Stimulated activated CD4-positive, alpha-beta T cell treated with anti-CD3 and anti-CD28 coated beads, TNF-alpha, amount 100 ng/mL, for 4 hours (primary cell): ENCODE measurements at places on chromosomes 11 and 22.

DNA sequence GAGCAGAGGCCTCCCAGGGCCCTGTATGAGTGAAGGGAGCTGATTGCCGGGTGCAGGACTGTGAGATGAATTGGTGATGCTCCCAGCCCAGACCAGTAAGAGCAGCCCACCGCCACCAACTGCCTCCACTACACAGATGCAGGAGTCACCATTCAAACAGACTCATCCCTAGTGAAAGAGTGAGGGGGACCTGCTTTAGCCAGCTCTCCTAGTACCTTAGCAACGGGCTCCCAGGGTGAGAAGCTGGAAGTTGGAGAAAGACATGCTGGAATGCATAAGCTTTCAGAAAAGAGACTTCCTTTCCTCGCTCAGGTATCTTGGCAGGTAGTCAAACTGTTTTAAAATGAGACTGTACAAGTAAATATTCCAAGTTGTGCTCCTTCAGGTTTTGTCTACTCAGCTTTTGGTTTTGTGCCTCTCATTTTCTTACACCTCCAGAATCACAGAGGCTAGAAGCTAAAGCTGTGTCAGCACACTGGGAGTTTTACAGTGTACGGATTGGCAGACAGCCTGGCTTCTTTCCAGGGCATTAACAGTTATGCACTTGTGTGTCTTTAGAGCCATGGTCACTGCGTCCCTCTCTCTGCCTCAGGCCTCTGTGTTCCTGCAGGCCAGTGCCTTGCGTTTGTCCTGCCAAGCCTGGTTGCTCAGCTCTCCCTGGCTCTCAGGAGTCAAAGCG is 146.2 kb downstream of the ATXN10 start:
- no peak for DNase-seq

- no peak for DNase-seq
These were observed 47.0 kb downstream of the KCNC1 start for GRCh38 chr11:17781626-17782025.

DNA sequence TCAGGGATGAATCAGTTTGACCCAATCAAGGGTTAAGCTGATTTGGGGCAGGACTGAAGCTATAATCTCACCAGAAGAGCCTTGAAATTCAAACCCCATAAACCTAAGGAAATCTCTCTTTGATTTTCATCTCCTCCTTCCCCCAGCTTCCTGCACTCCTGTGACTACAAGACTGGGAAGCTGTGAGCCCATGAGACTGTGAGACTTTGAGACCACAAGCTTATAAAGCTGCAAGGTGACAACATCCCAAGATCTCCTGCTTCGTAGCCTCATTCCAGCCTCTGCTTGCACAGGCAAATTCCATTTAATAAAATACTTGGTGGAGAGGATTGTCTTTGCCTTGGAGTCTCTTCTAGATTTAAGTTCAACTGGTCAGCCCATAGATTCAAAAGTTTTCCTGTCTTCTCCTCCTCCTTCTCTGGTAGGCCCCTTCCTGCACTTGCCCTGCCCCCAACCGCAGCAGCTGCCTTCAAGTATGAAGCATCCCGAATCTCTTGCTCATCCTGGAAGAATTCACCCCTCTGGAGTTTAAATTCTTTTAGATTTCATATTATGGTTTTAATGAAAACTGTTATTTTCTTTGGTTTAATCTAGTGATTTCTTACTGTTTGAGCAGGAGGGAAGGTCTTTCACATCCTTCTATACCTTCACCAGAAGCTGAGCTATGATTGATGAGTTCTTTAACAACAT is 42.1 kb downstream of the PAMR1 start:
- no peak for DNase-seq

DNA sequence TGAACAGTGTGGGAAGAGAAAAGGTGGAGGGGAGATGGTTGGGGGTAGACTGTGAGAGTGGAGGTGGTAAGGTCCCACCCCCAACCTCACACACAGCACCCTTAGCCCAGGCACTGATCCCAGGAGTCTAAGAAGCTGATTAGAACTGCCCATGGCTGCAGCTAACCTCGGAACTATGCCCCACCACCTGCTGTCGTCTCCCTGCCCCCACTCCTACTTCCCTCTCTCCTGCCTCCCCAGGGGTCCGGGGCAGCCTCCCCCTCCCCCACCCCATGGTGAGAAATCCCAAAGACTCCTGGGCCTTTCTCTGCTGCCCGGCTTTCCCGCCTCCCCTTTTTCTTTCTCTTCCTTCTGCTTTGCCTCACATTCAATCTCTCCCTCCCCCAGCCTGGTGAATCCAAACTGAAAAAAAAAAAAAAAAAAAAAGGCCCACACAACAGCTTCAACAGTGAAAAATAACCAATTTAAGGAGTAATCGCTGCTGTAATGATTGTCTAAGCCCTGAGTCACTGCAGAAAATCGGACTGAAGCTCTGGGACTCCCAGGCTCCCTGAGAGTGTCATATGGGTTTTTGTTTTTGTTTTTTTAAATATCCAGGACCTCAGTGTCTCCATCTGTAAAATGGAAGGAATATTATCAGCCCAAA is 9.6 kb upstream of the TP53I11 start:
- DNase-seq, result no peak

DNA sequence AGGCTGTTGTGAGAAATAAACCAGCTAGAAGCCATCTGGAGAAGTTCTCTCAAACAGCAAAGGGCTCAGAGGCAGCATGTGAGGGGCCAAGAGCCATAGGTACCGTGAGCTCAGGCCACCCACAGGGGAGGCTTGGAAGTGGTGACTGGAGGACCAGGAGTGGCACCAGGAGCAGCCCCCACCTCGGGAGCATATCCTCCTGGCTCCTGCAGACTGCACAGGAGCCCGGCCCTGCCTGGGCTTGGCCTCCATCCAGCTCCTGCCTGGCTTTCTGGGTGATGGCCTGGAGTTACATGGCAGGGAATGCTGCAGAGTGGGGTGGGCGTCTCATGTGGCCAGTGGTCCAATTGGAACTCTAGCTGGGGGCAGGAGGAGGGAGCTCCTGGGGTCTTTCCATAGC is 4.2 kb upstream of the MPPED1 start:
- DNase-seq, result no peak

DNA sequence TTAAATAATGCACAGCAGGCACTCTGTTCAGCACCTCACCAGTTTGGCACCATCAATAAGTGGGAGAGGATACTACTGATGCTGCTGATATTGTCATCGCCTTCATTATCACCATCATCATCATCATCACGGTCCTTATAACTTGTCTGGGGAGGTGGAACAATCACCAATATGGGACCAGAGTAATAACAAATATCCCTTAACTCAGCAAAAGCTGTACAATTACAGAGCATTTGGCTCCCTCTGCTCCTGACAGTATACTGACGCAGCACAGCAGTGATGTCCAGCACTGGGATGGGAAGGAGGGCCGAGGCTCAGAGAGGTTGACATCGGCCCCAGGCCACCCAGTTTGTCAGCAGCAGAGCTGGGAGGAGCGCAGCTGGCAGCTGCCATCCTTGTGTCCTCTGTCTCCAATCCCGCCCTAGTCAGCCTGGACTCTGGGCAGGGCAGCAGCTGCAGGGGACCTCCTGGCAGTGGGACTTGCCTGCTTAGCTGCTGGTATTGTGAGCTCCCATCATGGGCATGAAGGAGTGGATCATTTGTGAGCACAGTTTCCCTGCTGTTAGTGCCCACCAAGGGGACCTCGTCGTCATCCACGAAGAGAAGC is 90.0 kb downstream of the DHCR7 start:
- no peak for DNase-seq

DNA sequence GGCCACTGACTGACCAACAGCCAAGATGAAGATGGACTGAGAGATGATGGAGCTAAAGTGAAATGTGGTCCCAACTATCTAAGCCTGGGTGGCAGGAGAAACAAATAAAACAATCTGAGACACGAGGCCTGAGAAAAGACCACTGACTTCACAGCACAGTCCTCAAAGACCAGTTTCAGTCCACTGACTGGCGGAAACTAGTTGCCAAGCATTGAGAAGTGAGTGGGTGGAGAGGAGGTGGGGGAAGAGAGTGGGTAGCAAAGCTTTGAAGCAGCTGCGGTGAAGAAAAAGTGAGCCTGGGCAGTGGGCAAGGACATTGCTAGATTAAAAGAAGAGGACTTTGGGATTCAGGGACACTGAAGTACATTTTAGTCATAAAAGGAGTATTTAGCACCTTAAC is 1.9 kb downstream of the MS4A1 start:
- no peak for DNase-seq

DNA sequence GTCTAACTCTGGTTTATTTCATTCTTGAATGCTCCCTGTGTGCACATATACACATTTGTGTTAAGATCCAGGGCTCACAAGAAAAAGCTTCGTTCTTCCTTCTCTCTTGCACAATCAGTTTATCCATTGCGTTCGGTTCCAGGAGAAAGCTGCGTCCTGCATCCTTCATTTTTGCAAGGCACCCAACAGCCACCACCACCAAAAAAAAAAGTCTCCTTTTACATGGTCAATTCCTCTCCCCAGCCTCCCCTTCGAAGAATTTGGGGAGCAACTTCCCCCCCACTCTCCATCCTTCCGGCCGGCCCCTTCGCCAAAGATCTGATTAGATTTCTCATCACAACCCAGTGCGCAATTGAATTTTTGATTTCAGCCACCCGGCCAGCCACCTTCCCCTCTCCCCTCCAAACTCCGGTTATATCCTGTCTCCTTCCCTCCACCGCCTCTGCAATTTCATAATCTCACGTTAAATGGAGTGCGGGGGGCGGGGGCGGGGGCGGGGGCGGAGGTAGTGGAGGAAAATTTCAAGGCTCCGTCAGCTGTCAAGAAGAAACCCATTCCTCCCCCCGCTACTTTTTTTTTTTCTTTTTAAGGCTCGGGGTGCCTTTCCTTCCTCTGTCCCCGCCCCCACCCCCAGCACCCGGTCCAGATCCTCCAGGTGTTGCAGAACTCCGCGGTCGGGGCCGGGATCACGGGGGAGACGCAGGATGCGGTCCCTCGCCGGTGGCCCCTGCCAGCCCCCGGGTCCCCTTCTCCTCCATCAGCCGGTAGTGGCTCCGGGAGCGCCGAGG is 1166.5 kb downstream of the LRRC4C start:
- no peak for DNase-seq

GRCh38 chr22:50246242-50247175 is 1.7 kb upstream of the TUBGCP6 start:
- no peak for DNase-seq

GRCh38 chr11:29343465-29344333 is 673.1 kb downstream of the KCNA4 start:
- no peak for DNase-seq

GRCh38 chr22:37898441-37899181 is 7.5 kb upstream of the MICALL1 start:
- DNase-seq, result no peak

- no peak for DNase-seq
These were observed 41.3 kb downstream of the LRRC32 start for GRCh38 chr11:76629116-76629852.

DNA sequence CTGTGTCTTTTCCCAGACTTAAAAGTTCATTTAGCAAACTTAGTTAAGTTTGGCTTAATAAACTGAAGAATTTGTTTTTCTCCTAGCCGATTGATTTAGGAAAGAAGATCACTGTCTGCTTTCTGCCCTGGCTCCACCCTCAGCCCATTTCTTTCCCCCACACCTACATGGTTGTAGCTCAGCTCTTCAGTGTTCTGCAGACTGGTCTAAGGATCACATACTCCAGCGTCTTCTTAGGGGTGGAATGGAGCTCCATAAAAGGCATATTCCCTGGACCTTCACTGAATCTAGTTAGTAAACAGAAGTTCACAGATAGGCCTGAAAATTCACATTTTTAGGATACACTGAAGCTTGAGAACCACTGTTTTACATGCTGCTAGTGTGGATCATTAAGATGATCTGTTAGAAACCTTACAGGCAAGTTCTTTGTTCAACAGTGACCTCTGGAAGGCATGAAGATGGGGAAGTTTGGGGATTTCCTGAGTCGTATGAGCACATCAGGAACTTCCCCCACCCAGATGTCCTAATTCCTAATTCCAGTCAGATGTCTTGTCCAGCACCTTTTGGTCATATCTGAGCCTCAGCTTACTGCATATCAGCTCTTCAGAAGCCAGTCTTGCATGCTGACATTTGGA is 16.8 kb downstream of the PIWIL4 start:
- DNase-seq, result no peak

GRCh38 chr11:36123336-36124101 is 165.7 kb downstream of the COMMD9 start:
- DNase-seq, result no peak

DNA sequence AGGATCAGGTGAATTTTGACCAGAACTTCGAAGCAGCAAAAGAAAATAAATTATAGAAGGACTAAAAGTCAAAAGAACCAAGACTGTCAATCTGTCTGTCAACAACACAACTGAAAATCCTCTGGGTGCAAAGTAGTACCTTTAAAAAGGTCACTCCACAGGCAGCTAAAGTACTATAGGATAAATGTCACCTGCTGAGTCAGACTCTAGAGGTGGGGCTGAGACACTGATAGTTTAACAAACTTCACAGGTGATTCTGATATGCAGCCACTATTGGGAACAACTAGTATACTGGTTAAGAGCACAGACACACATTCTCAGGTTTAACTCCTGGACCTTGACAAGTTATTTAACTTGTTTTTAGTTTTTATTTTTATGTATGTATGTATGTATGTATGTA is 107.3 kb downstream of the FCHSD2 start:
- no peak for DNase-seq

DNA sequence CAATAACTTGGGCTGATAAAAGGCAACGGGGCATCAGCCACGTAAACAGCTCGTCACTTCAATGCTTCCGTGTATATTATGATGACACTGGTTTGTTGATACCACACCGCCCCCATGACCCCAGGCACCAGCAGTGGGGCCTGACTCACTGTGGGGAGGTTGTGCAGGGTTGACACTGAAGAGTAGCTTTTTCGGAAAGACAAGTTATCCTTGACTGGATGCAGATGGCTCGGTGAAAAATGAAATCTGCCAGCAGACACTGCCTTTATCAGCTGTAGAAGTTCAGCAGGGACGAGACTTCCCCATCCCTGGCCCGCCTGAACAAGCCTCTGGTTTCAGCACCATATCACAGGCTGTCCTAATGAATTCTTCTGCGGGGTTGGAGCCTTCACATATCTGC is 55.6 kb downstream of the WT1 start:
- DNase-seq, result no peak

- no peak for DNase-seq
These were observed 79.7 kb upstream of the WNT7B start for GRCh38 chr22:46056546-46057245.

DNA sequence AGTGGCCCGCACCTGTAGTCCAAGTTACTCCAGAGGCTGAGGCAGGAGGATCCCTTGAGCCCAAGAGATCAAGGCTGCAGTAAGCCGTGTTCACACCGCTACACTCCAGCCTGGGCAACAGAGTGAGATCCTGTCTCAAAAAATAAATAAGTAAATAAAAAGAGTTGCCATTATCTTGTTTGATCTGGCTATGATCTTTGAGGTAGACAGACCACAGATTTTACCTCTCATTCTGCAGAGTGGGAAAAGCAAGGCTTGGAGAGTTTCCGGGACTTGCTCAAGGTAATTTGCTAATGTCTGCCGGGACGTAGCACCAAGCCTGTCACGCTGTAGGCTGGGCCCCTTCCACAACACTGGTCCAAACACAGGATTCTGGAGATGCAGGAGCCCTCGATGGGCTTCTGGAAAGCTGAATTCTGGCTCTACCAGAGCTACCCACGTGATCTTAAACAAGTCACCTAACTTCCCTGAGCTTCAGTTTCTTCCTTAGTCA is 6.8 kb downstream of the GRAP2 start:
- no peak for DNase-seq

GRCh38 chr22:38467904-38468442 is at the start of gene KDELR3:
Gene KDELR3 (plus strand): TSS chr22:38468096. CDS start chr22:38468234, 138 bp downstream.
- DNase-seq, result no peak
